ENCODE measurements at places on chromosomes 3 and 15.

- no peak for DNase-seq
These were observed 107.0 kb upstream of the GK5 start for GRCh38 chr3:142332390-142332789.

DNA sequence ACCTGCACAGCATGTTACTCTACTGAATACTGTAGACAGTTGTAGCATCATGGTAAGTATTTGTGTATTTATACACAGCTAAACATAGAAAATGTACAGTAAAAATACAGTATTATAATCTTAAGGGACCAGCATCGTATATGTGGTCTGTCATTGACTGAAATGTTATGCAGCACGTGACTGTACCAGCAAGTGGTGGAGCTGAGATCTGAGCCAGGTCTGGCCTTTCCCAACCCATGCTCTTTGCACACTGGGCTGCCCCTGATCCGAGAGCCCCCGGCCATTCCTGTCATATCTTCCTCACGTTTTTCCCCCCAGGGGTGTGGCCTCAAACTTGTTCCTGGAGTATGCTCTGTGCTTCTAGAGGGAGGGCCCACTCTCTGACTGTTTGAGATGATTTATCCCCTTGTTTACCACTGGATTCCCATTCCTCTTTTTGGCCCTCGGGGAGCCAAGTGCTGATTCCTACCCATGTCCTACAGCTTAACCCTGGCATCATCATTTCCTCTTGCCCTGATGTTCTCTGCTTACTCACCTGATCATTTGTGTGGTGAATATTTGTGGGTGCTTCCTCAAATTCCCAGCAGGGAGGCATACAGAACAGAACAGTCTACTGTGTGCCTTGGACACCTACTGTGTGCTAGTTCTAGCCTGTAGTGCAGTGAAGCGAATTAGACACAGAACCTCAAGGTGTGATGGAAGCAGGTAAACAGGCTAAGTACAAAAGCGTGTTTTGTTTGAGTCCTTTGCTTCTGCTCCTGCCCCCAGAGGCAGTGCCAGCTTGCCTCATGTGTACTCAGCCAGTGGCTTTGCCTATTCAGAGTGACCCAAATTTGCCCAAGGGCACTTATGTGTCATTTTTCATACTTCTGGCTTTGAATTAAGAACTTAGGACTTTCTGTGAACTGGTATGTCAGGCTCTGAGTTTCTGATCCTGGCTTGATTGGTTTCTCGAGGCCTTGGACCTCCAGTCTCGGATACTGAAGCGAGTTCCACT is 21.0 kb downstream of the CSRNP1 start:
- no peak for DNase-seq

DNA sequence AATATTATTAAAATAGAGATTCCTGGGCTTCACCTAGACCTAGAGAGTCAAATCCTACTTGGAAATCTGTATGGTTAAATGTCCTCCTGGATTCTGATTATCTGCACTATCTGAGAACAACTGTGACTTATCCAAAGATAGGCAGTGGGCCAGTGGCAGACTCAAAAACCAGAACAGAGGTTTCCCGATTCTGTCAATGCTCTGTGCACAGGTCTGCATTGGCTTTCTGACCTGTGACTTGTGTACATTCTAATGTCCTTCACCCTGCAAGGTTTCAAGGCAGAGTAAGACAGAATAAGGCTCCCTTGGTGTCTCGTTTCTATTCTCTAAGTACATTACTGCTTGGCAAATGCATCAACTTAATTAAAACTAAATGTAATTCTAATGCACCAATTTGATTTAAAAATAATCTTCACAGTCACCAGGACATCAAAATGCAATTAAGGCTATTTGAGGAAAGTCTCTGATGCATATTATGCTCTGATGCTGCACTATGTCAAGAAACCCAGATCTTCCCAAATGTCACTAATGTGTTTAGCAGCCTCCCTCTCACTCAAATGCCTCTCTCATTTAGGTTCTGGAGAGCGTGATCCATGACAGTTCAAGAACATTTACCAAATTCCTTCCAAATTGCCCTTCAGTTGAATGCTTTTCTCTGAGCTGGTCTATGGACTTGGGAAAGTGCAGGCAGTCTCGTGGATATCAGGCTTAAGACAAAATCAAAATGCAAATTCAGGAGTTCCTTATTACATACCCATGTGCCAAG is 140.1 kb downstream of the STAC start:
- DNase-seq = no peak

DNA sequence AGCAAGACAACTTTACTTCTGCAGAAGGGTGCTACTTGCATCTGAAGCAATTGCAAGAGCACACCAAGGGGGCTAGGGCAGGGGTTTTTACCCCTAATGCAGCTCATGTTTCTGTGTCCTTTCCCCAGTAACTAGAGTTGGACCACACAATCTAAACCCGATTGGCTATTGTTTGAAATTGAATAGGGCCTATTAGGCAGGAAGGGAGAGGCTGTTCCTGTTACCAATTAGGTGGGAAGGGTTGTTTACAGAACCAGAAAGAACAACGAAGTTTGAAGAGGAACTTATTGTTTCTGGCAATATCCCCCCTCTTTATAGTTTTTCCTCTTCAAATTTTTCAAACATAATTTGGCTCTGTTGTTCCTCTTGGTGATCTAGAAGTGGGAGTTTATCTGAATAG is 85.5 kb downstream of the CHCHD4 start:
- DNase-seq = no peak

DNA sequence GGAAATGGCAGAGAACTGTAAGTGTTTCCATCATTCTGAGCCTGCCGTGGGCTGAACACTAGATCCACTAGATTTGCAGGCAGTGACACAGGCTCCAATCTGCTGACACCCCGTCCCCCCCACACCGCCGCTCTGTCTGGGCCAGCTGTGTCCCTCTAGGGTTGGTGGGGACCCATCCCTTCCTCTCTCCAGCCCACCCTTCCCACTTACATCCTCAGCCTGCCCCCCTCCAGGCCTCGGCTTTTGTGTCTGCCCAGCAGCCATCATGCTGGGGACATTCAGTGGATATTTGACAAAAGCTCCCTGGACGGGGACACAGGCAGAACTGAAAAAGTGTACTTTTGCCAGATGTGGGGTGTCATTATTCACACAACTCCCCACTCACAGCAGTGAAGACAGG is 10.7 kb upstream of the LRRK1 start:
- DNase-seq = no peak

- DNase-seq = no peak
These were observed 290.7 kb downstream of the GBE1 start for GRCh38 chr3:81470524-81471278.

- DNase-seq = no peak
These were observed 65.3 kb downstream of the MEIS2 start for GRCh38 chr15:37034835-37035748.

DNA sequence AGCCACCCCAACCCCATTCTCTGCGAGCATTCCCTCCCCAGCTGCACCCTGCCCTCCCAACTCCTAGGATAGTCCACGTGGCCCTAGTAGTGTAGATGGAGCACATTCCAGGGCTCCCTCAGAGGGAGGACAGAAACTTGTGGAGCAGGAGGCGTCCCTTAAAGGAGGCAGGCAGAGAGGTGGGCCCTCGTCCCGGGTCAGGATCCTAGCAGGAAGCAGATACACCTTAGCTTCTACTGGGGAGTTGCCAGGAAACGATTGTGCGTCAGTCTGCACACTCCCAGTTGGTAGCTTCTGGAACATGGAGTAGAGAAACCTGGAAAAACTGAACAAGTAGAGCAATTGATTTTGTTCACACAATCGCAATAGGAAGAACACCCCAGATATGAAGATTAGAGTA is 43.9 kb upstream of the KLHL25 start:
- DNase-seq = no peak

DNA sequence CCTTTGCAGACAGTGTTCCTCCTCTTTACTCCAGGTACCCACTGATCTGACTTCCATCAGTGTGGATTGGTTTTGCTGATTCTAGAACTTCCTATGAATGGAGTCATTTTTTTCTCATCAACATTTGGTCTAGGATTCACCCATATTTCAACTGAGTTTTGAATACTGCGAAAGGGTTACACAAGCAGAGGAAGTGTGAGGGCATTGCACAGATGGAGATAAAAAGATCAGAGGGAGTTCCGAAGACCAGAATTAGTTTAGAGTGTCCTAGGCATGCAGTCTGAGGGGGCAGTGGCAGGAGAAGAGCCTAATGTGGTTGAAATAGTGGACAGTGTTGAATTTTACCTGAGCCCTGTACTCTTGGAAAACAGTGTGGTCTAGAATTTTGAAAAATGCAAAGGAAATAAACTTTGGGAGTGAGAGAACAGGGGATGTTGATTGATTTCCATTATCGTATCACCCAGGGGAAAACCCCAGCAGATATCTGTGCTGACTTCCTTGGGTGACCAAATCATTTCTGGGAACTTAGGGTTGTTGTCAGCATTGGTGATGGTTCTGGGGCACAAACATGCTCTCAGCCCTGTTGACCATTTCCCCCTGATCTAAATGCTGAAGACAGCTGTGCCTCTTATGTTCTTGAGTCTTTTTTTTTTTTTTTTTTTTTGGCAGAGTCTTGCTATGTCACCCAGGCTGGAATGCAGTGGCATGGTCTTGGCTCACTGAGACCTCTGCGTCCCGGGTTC is 327.4 kb upstream of the LRRFIP2 start:
- DNase-seq = no peak

DNA sequence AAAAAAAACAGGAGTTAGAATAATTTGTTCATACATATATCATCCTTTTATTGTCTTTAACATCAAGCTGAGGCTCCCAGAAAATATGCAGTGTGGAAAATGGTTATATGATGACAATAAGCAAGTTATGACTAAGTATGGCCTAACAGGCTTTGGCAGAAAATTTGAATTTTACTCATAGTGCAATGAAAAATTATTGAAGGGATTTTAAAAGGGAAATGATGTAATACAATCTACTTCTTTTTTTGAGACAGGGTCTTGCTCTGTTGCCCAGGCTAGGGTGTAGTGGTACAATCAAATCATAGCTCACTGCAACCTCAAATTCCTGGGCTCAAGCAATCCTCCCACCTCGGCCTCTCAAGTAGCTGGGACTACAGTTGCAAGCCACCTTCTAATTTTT is 78.7 kb downstream of the FAIM start:
- DNase-seq = no peak

GRCh38 chr15:31372635-31373091 is 46.0 kb downstream of the KLF13 start:
- DNase-seq = no peak

DNA sequence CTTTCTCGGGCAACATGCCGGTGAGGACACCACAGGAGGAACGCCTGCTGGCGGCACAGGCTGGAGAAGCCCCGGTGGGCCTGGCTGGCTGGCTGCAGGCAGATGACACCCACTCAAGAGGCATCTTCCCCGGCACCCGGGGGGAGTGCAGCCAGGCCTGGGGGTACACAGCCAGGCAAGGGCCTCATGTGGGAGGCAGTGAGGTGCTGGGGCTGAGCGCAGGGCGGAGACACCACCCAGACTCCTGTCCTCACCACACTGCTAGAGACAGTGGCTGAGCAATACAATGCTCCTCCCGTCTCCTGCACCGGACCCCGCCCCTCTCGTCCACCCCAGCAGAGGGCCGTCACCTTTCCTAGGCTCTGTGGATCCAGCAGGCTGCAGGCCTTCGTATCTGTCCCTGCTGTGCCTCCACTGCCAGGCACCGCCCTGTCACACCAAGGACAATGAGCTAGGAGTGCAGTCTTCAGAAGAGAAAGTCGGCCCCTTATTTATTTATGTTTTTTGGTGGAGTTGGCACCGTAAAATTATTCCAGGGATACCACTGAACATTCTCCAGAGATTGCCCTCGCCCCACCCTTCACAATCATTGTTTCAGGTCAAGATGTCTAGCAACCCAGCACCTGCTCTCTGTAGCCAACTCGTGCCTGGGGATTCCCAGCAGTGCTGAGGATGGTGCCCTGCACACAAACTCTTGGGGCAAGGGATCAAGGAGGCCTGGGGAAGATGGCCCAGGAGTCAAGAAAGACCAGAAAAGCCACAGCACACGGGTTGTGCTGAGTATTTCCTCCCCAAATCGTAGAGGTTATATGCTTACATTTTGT is 129.1 kb downstream of the ATP10A start:
- no peak for DNase-seq

DNA sequence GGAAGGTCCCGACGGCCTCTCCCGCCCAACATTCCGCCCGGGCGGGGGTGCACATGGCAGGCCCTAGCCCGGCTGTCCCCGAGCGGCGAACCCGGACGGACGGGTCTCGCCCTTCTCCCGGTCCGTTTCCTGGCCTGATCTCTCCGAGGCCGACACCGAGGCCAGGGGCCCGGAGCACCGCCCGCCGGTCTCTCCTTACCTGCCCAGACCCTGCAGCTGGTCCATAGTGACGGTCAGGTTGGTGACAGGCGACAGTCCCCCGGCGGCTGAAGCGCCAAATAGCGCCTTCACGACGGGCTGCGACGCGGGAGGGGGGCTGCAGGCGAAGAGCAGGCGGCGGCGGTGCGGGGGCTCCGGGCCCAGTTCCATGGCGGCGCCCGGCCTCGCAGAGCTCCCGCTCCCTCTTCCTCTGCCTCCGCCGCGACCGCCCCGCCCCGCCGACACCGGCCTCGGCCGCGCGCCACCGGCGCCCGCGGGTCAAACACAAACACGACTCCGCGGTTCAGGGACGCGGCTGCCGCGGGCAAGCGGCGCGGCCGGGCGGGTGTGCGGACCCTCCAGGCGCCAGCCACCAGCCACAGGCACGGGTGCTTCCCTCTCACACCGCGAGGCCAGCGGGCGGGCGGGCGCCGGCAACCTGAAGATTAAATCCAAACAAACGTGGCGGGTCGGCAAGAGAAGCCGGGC is 495 bp downstream of the CDC25A start:
- DNase-seq = no peak

DNA sequence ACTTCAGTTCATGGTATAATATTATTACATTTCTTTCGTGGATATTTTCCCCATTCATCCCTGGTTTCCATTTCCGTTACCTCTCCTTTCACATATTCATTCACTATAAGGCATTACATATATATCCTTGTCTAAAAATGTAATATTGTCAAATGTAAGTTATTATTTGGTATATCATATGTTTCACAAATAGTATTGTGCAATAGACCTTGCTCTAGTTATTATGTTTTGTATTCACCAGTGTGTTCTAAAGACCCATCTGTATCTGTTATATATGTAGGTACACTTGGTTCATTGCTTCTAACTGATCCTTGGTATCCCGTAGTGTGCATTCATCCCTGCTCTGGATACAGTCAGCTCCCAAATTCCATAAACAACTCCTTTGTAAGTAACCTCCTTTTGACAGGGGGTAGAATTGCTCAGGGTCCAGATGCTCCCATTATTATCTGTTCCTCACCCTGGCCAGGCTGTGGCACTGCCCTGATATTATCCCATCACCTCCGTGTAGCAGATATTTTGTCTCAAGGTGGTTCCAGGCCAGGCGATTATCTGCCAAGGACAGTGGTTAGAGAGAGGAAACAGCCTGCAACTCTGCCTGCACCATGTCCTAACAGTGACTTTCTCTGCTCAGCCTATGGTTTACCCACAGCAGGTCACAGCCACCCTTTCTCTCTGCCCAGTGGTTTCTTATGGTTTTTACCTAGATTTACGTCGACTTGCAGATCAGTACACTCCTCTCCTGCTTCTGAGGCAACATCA is 29.2 kb downstream of the PAQR9 start:
- DNase-seq = no peak

GRCh38 chr15:27175472-27176153 is 204.6 kb downstream of the GABRG3 start:
- DNase-seq = no peak
